ENCODE measurements at places on chromosomes 6 and 20.

DNA sequence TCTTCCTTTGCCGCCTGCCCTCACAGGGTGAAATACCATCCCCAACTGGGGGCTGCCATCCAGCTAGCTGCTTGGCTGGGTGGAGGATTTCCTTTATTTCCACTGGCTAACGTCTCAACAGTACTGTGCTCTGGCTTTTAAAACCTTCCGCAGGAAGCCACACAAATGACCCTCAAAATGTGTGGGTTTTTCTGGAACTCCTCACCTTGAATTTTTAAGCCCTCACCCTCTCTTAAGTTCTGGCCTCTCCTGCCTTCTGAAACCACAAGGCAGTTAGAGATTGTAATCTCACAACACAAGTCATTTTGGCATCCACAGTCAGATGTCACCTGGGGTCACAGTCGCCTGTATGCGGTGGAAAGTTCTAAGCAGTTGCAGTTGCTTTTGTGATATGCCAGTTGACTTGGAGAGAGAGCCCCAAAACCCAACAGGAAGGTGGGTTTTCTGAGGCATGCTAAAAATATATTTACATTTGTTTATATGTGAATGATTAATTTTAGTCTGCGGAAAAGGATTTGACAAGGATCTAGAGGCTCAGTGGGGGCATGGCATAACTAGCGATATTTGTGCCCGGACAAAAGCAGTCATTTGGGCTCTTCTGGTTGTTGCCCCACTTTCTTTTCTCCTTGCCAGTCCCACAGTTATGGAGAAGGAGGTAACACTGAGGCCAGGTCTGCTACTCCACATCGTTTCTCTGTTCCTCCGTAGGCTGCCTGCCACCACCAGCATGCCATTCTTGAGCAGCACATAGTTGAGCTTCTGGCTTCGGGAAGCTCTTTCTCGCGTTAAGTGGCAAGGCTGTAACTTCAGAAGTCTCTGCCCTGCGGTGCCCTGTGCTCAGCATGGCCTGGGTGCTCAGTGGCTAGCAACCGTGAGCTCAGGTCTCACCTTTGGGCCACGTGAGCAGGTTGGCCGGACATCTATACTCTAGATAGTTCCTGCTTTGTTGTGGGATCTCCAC lies 335.3 kb downstream of the CD83 start:
- peak; percentile 96 for DNase-seq

DNA sequence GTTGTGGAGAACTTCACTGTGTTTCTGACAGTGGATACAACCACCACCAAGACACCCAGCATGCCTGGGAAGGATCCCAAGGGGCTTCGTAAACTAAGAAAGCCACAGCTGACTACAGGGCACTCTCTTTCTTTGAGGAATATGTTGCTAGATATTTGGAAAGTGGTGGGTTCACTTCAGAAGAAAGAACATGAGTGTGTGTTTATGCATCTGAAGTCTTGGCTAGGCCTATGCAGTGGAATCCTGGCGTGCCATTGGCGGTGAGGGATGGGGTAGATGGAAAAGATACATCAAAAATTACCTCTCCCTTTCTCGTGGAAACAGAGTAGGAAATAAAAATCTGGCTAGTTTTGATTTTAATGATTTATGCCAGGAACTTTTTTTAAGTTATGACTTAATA lies 187.7 kb downstream of the PDE7B start:
- no peak for DNase-seq

DNA sequence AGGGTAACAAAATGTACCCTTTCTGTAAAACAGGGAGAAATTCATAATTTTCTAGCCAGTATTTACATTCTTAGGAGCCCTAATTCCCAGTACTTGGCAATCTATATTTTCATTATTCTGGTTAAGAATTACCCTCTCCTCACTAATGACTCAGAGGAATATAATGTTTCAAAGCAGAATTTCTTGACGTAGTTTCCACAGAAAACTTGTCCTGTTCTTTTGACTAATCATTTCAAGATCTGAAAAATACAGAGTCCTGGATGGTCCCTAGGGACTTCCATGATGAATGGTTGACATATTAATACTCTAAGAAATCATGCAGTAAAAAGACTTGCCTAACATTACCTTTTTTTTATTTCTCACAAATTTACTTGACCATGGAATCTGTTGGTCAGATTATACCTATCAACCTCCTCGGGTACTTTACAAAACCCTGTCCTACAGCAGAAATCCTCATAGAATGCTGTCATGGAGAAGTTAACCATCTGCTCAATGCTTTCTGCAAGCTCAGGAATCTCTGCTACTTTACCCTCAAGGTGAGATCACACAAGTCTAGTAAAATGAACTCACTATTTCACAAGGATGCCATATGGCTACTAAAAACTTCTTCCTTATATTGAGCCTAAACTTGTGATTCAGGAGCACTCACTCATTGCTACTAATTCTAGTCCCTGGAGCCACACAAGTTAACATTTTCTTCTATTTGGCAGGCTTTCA lies 202.1 kb upstream of the CNR1 start:
- DNase-seq = no peak

DNA sequence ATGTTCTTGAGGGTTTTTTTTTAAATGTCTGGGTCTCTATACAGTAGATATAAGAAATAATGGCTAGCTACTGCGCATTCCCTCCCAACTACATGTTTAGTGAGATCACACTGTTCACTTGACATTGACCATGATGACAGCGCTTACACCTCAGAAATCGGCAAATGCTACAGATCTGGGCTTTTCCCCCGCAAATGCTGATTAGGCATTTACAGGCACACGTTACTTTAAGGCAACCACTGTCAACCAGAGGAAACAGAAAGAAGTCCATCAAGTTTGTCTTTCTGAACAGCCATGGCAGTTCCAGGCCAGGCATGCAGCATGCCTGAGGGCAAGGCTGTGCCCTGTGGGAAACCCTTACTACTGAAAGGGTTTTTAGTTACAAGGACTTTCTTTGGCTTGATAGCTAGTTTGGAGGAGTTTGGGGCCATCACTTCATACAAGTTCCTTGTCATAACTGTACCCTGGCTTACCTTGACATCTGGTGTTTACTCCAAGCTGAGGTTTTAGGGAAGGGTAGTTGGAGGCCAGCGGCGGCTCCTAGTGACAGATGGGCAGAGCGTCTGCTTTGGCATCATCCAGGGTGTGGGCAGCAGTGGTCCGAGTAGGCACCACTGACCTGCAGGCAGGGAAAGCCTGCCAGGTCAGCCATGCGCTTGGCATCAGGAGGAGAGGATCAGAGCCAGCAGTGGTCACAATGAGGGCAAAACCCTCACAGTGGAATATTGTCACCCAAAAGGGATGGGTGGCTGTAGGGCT lies 43.0 kb downstream of the CFAP61 start:
- DNase-seq = no peak

DNA sequence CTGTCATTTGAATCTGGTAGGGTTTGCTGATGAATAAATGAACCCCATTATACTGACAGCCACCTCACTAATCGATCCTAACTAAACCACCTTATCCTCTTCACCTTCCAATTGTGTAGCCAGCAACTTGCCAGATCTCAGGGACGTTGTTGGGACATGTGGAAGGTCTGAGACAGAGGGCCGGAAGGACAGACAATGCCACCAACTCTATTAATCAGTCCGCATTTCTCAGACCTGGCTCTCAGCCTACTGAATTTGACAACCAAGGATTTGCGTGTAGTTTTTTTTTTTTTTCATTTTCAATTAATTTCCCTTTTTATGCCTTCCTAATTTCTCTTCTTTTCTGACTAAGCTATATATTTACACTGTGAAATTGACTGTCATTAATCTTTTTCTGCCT lies 122.5 kb downstream of the CARMIL1 start:
- DNase-seq = no peak

GRCh38 chr6:29887330-29887818 lies 55.0 kb upstream of the HLA-A start:
- no peak for DNase-seq

DNA sequence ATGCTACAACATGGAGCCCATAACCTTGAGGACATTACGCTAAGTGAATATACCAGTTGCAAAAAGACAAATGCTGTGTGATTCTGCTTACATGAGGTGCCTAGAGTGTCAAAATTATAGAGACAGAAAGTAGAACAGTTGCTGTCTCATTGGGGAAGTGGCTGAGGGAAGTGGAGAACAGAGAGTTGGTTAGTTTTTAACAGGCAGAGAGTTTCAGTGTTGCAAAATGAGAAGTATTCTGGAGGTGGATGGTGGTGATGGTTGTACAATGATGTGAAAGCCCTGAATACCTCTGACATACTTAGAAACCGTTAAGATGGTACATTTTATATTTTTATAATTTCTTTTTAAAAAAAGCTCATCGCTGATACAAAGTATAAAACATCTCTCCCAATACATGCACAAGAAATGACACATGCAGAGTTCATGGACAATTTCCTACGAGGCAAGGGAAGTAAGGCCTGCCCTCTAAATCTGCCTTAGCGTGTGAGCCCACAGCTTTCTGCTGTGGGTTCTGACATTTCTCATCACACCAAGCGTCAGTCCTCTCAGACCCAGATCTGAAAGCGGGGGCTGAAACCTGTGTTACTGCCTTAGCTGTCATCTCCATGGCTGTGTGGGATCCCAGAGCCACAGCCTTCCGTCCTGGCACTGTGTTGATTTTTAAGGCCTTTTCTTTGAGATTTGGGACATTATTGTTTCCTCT lies 126.0 kb downstream of the RNASET2 start:
- DNase-seq = peak; percentile 47

DNA sequence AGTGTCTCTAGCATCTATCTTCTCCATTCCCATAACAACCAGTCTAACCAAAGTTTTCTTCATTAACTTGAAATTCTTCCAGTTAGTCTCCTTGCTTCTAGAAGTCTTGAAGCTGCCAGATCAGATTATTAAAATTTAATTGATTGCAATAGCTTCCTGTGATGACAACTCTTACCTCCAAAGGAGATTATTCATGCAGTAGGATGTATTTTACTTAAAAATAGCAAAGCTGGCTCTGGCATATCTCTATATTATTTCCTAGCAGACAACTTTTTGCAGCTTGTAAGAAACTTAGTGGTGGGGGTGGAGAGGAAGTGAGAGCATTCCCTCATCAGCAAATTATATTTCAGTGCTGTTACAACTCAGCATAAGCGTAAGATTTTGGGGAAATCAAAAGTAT lies 290.4 kb downstream of the GRIK2 start:
- DNase-seq = no peak

GRCh38 chr6:169994739-169995138 lies 243.3 kb downstream of the ERMARD start:
- no peak for DNase-seq

DNA sequence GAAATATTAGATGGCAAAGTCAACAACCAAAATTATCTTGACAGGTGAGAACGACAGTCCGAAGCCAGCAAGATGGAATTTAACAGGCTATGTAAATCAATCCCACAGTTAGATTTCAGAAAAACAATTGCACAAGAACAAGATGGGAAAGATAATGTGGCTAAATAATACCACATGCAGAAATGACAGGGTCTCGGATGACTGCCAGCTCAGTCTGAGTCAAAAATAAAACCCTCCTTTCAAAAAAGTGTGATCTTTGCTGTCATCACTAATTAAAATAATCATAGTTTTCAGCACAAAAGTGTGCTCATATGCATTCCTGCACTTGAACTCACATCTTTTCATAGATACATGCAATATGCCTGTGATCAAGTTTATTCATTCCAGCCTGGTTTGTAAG lies 25.9 kb downstream of the FOXQ1 start:
- DNase-seq = no peak

GRCh38 chr20:62735331-62735821 lies 26.7 kb downstream of the NTSR1 start:
- DNase-seq = peak; percentile 83

DNA sequence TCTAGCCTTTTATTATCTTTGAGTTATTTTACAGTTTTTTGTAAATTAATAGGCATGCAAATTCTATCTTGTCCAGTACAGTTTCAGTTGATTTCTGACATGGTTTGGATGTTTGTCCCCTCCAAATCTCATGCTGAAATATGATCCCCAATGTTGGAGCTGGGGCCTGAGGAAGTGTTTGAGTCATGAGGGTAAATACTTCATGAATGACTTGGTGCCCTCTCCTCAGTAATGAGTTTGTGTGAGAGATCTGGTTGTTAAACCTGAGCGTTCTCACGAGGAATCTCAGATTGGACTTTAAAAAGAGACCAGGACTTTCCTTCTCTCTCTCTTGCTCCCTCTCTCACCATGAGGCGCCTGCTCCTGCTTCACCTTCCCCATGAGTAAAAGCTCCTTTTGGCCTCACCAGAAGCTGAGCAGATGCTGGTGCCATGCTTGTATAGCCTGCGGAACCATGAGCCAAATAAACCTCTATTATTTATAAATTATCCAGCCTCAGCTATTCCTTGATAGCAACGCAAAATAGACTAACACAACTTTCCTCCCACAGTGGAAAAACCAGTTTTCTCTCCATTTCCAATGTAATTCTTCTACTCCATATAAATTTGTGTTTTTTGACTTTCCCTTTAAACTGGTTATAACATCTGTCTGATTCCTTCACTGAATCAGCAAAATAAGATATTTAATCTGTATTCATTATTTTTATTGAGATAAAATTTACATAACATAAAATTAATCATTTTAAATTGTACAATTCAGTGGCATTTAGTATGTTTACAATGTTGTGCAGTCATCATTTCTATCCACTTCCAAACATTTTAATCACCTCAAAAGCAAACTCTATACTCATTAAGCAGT lies 78.7 kb upstream of the PRSS16 start:
- no peak for DNase-seq

GRCh38 chr6:104601721-104602120 lies 258.0 kb downstream of the HACE1 start:
- no peak for DNase-seq

DNA sequence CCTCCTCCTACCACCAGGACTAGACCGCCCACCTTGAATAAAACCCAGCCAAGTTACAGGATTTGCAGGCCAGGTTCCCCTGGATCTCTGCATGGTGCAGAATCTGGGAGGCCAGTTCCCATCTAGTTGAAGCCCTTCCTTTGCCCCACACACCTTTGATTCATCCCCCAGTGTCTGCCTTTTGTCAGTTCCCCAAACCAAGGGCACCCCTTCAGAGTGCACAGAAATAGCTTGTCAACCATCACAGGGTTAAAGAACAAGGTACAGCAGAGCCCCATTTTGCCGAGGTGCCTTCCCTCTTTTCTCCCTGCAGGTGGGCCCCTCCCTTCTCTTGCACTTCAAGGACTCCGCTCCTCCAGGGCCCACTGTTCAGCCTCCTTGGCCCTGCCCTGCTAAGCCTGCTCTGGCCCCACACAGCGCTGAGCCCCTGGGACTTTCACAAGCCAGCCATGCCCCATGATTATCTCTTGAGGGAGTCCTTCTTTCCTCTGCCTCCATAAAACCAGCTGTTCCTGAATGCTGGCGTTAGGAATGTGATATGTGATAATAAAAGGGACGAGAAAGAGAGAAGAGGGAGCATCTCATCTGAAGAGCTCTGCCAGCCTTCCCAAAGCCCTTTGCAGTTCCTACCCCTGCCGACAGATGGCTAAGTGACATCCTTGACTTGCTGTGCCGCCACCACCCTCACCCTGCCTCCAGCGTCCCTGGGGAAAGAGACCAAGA lies 280.3 kb downstream of the CDC5L start:
- DNase-seq = peak; percentile 47

DNA sequence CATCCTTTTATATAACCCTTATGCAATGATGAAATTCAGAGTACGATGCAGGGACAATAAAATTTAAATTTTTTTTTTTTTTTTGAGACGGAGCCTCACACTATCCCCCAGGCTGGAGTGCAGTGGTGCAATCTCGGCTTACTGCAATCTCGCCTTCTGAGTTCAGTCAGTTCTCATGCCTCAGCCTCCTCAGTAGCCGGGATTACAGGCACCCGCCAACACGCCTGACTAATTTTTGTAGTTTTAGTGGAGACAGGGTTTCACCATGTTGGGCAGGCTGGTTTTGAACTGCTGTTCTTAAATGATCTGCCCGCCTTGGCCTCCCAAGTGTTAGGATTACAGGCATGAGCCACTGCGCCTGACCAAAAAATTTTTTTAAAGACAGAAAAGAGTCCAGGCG lies 15.2 kb downstream of the MTO1 start:
- no peak for DNase-seq

All from Kasumi-1 (cell line).